ENCODE measurements at places on chromosomes 6 and 20.

DNA sequence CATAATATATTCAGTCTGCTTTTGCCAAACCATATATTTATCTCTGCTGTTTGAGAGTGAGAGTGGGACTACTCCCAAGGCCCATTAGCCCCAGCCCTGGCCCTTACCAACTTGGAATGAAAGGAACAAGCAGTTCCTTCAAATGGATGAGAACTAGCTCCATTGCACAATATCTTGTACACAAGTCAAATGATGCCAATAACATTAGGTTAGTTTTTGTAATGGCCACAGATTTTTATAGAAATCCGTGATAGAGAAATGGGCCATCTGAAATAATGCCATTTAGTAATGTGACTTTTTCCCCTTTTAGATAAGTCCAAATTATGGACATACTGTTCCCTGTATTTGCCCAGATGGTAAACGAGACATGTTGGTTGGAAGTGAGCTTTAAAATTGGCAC lies 117.0 kb downstream of the MAP3K7 start:
- no peak for DNase-seq

DNA sequence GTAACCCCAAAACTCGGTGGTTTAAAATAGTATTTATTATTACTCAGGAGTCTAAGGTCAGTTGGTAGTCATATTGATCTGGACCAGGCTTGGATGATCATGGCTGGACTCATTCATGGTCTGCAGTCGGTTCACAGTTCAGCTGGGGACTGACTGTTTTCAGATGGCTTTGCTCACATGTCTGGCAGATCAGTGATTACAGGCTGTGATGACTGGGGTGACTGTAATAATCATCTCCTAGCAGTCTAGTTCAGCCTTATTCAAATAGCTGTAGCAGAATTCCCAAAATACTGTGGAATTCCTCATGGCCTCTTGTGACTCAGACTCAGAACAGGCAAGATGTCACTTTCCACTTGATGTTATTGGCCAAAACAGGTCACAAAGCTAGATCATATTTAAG lies 16.4 kb upstream of the NT5DC1 start:
- no peak for DNase-seq

DNA sequence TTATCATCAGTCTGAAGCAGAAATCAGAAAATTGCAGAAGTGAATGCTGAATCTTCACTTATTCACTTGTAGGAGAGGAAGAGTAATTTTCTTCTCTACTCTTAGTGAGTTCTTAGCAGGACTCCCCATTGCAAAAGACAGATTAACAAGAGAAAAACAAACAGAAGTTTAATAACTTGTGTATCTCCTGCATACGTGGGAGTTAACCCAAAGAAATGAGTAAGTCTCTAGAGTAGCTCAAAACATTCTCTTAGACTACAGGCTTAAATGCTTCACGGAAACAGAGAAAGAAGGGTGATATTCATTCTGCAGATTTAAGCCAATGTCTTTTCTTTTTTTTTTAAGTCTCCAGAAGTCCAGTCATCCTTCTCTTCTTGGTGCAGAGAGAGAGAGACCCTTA lies 97.9 kb upstream of the TMEM181 start:
- no peak for DNase-seq

- no peak for DNase-seq
These were observed 34.7 kb downstream of the TAF4 start for GRCh38 chr20:62030834-62031434.

DNA sequence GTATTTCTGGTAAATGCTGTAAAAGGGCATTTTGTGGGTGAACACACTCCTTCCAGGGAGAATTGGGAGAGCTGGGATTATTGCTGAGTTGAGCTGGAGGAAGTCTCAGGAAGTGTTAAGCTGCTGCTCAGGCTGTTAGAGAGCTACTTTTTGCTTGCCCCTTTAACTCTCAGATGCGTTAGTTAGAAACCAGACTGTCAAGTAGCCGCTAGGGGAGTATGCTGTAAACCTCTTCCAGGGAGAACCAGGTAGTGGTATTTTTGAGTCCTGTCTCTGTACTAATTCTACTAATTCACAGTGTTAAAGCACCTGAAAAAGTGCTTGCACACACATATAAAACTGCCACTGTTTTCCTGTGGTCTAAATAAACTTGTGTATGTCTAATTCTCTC lies 6.6 kb upstream of the GFRAL start:
- DNase-seq = no peak

All from stimulated activated CD8-positive, alpha-beta memory T cell treated with anti-CD3 and anti-CD28 coated beads, Interleukin-12 subunit alpha, Interleukin-12 subunit beta, amount 100 ng/mL, for 4 hours (primary cell).